Spinal cord (tissue), 10 donors: ENCODE measurements at places on chromosomes 11 and 22. TPM values are rescaled to one million over a fixed set of nuclear protein-coding genes. Genes with fewer than 3 reads are reported as not detected.

The ATP5MG gene
- 47.1 TPM for total RNA-seq

The OR52I1 gene
- total RNA-seq: not detected

- DNase-seq: no peak
Observed at GRCh38 chr11:119065369-119065768, 2.2 kb upstream of the VPS11 start.

The CHADL gene
- total RNA-seq: 38.2 TPM

The MS4A1 gene
- total RNA-seq: 0.99 TPM

- no peak for DNase-seq
Observed at GRCh38 chr11:67496113-67496512, 9.1 kb downstream of the PITPNM1 start.
